ENCODE measurements at places on chromosomes 11 and 22.

- no peak for DNase-seq
Measured at GRCh38 chr22:46068181-46068592, 82.1 kb upstream of the PPARA start.

GRCh38 chr11:121281698-121282097, 10.9 kb upstream of the SC5D start:
- no peak for DNase-seq

DNA sequence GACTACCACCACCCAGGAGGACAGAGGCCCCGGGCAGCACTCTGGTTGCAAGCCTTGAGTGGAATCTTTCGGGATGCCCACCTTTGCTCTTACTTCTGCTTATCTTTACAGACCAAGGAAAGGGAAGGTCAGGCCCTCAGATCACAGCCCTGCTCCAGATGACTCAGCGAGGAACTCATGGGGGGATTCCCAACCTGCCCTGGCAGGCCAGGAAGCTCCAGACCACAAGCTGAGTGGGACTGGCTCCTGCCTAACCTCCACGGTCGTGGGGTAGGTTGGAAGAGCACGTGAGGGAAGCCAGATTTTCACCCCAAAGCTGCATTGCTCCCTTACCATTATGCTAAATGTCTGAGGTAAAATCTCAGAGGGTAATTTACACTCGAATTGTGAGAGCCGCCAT, 11.8 kb downstream of the TBC1D10A start:
- no peak for DNase-seq

- no peak for DNase-seq
Measured at GRCh38 chr22:49752598-49753091, 75.0 kb downstream of the BRD1 start.

- no peak for DNase-seq
Measured at GRCh38 chr11:125345421-125346178, 150.5 kb downstream of the FEZ1 start.

DNA sequence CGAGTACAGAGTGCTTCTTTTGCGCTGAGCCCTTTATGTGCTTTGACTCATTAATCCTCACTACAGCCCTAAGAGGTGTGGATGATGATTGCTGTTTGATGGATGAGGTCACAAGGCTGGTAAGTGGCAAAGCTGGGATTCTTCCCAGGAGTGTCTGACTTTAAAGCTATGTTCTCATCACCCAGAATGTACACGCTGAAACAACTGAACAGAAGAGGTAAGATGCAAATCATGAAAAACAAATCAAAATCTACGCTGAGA, 37.7 kb upstream of the CREB3L1 start:
- no peak for DNase-seq

- DNase-seq: no peak
Measured at GRCh38 chr11:3073029-3073435, 15.8 kb upstream of the CARS1 start.

DNA sequence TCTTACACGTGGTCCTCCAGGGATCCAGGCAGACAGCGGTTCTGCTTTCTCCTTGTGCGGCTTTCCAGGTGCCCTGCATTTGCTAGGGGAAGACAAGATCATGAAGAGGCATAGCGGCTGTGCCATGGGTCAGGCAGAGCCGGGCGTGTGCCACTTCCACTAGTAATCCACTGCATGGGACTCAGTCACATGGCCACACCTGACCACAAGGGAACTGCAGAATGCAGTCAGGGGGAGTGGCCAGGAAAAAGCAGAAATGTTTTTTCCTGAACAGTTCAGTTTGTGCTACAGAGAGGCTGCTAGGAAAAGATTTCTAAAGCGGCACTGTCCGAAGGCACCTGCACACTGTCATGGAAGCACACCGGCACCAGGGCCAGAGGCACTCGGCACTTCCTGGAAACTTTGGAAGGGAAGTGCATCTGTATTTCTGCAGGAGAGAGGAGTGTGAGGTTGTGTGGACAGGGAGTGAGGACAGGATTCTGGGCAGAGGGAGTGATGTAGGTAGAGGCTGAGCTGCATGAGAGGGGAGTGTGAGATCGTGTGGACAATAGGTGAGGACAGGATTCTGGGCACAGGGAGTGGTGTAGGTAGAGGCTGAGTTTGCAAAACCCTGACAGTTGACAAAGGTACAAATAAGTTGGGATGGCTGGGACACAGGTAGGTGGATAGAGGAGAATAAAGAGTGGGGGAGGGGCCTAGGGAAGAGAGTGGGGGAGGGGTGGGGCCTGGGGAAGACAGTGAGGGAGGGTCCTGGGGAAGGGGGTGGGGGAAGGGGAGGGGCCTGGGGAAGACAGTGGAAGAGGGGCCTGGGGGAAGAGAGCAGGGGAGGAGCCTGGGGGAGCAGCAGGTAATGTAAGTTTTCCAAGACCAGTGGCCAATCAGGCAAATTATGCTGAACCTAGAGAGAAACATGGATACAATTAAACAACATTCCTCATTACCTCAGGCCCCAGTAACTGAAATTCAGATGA, 1436.3 kb downstream of the TBC1D22A start:
- no peak for DNase-seq

DNA sequence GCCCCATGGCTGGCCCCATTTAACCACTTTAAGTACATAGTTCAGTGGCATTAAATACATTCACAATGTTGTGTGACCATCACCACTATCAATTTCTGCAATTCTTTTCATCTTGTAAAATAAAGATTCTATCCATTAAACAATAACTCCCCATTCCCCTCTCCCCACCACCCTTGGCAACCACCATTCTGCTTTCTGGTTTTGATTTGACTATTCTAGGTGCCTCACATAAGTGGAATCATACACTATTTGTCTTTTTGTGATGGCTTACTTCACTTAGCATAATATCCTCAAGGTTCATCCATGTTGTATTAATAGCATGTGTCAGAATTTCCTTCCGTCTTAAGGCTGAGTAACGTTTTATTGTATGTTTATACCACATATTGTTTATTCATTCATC, 7.0 kb downstream of the MYO7A start:
- DNase-seq: no peak

DNA sequence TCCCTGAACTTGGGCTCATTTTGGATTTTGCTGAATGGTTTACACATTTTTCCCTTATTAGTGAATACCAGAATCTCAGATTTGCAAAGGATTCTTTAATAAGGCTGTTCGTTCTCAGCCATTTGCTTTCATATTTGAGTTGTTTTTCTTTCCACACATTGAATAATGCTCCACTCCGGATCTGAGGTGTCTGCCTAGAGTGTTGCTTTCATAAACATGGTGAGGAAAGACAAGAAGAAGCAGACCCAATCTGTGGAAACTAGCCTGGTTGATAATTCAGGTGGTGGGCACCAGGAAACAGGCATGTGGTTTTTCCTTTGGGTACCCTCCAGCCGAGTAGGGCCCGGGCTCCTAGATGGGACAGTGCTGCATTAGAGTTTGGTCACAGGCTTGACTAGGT, 35.0 kb downstream of the LDLRAD3 start:
- DNase-seq: no peak

DNA sequence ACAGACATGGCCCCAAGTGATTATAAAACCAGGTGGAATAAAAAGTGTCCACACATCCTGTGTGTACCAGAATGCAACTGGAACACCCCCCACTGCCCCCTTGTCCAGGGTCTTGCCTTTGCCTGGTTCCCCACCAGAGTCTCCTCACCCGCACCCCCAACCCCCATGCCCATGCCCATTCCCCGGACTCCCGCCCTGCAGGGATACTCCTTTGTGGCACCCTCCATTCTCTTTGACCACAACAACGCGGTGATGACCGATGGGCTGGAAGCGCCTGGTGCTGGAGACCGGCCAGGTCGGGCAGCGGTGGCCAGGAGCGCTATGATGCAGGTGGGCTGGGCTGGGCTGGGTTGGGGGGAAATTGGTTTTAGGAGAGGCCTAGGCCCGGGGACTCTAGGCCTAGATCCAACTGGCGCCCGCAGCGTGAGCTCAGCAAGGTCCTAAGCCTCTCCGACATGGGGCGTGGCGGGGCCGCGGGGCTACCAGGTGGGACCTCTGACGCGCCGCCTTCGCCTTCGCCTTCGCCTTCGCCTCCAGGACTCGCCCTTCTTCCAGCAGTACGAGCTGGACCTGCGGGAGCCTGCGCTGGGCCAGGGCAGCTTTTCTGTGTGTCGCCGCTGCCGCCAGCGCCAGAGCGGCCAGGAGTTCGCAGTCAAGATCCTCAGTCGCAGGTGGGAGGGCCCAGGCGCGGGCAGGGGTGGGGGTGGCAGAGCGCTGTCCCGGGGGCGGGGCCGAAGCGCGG, 9.1 kb downstream of the RPS6KA4 start:
- no peak for DNase-seq

- DNase-seq: no peak
Measured at GRCh38 chr11:88619656-88620385, 282.3 kb upstream of the CTSC start.

Measured in activated CD4-positive, CD25-positive, alpha-beta regulatory T cell treated with anti-CD3 and anti-CD28 coated beads, Interleukin-2, amount 50 U/mL, for 16 hours (primary cell).